ENCODE measurements at places on chromosomes 1 and 21.

GRCh38 chr21:39441502-39442475, 3.8 kb downstream of the LCA5L start:
- peak; percentile 54 for DNase-seq

DNA sequence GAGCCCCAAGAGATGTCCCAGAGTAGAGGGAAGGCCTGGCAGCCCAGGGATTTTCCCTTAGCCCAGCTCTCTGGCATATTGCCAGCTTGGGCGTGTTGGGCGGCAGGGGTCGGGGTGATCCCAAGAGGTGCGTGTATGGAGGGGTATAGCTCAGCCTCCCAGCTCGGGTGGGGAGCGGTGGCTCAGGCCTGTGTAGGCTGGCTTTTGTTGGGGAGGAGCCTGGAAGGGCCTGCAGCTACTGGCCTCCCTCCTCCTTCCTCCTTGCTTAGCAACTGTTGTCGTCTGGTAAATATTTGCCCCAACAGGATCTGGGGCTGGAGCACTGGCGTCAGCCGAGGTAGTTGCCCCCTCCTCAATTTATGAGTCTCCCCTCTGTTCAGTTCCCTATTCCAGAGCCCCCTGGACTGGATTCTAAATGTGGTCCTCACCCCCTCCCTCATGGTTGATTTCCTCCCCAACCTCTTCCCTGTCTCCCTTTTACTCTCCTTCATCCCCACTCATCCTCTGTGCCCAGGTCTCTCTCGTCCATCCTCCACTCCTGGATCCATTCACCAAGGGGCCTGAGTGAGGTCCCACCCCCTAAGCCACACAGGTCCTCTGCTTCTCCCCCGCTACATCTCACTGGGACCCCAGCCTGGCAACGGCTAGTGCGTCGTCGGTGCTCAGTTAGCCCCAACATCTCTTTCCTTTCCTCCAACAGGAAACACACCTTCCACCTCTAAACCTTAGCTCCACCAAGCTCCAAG, 10.3 kb upstream of the LMNA start:
- DNase-seq: peak; percentile 52

DNA sequence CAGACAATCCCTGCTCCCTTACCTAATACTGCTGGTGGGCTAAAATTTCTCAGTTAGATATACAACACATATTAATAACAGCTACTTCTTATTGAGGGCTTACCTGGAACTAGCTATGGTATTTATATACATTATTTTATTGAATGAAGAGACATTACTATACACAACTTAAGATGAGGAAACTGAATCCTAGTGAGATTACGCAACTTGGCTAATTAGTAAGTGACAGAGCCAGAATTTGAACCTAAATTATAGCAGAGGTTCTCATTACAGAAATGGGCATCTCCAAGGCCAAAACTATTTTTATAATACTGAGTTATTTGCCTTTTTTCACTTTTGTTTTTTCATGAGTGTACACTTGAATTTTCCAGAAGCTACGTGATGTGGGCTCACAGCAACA, 44.5 kb upstream of the SMYD2 start:
- no peak for DNase-seq

GRCh38 chr1:203140743-203141520, 13.4 kb downstream of the ADORA1 start:
- no peak for DNase-seq

- no peak for DNase-seq
These were observed 90.7 kb downstream of the CDC7 start for GRCh38 chr1:91591175-91591974.

- peak; percentile 19 for DNase-seq
These were observed at the start of gene GREM2 for GRCh38 chr1:240611619-240612480. Gene GREM2 (minus strand): TSS chr1:240612155. CDS start chr1:240493475, 118,680 bp downstream.

GRCh38 chr1:46203738-46204405, 738 bp downstream of the LURAP1 start:
- no peak for DNase-seq

GRCh38 chr1:95023399-95024043, 49.2 kb downstream of the ALG14 start:
- DNase-seq: no peak

- no peak for DNase-seq
These were observed 4.4 kb upstream of the SLC27A3 start for GRCh38 chr1:153770797-153771196.

GRCh38 chr1:216456682-216457081, 33.4 kb upstream of the USH2A start:
- DNase-seq: no peak

DNA sequence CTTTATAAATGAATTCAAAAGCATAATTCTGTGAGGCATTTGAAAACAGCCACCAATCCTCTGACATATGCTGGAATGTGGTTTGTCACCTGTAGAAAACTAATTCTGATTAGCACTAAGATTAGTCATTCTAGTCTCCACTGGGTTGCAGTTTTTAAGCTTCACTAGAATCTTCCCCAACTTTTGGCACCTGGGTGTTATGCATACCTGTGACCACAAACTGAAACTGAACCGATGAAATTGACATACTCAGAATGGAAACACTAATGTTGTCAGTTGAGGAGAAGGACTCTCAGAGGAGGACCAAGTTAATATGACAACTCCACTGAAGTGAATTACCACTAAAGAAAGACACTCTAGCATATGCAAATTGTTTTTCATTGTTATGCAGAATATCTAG, 285.8 kb upstream of the NEGR1 start:
- DNase-seq: no peak

DNA sequence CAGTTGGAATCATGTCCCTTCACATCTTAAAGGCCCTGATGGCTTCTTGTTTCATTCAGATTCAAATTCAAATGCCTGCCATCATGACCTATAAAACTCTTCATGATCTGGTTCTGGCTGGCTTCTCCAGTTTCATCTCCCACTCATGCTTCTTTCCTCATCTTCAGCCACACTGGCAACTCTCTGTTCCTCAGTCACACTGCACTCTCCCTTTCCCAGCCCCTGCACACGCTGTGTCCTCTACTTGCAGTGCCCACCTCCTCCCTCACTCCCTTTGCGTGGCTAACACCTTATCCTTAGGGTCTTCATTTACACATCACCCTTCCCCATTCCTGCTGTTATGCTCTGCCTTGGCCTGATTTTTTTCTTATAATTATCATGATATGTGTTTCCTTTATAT, 120.6 kb upstream of the LMO4 start:
- DNase-seq: no peak

DNA sequence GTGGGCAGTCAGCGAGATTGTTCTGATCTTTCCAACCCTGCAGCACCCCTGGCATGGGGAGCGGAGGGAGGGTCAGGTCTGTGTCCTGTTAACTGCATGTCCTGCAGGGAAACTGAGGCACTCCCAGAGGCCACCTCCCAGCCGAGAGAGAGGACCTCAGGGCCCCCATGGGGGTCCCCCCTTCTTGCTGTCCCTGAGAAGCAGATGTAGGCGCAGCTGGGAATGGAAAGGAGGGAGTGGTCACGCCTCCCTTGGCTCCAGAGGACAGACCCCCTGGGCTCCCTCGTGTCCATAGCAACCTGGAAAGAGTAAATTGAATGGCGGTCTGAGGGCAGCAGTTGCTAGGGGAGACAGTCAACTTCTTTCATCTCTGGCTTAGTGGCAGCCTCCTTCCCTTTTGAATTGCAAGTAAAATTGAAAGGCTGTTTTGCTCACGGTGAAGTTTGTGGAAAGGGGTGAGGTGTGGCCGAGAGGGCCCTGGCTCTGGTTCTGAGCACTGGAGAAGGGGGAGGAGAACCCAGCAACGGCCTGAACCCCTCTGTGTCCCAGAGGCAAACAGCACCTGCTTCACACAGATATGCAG, 4.9 kb downstream of the CROCC start:
- no peak for DNase-seq

- DNase-seq: no peak
These were observed 54.3 kb upstream of the EPHA8 start for GRCh38 chr1:22508991-22509390.

GRCh38 chr1:158793604-158794003, 12.6 kb upstream of the OR6N2 start:
- DNase-seq: peak; percentile 58

DNA sequence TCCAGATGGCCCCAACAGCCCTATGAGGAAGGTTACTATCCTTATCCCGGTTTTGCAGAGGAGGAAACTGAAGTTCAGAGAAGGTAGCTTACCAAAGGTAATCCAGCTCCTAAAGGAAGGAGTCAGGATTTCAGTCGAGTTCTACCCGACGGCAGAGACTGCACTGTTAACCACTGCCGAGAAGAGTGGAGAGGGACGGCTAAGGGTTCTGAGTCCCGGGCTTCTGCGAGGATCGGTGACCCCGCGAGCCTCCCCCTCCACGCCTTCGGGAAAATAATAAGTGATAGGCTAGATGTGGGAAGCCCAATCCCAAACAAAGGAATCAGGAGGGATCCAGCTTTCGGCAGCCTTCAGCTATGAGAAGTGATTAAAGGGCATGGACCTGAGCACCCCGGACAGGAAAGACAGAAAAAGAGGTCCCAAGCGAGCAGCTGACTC, 587 bp downstream of the TMEM53 start:
- DNase-seq: no peak

DNA sequence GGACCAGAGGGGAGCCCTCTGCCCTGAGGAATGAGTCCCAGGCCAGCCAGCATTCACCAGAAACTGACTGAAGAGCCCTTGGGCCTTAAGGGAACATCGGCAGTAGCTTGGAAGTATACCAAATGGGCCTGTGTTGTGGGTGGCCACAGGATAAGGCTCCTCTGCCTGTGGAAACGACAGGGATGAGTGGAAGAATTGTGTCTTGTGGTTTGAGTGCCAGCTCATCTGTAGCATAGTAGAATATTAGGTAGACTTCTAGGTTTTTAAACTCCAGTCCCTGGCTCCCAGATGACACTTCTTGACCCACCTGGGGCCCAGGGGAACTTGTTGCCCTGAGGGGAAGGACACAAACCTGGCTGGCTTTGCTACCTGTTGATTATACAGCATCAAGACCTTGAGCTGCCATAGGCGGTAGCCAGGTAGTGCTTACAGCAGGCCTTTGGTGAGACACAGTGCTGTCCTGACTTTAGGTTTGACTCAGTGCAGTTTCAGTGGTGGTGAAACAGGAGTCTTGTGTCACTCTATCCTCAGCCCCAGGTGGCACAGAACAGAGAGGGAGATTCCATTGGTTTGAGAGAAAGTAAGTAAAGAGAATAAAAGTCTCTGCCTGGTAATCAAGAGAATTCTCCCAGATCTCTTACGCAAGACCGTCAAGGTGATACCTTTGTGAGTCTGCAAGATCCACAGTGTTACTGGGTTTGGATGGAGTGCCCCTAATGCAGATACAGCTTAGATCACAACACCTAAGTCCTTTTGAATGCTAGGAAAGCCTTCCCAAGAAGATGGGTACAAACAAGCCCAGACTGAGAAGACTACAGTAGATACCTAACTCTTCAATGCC, 50.2 kb downstream of the RABGAP1L start:
- no peak for DNase-seq

DNA sequence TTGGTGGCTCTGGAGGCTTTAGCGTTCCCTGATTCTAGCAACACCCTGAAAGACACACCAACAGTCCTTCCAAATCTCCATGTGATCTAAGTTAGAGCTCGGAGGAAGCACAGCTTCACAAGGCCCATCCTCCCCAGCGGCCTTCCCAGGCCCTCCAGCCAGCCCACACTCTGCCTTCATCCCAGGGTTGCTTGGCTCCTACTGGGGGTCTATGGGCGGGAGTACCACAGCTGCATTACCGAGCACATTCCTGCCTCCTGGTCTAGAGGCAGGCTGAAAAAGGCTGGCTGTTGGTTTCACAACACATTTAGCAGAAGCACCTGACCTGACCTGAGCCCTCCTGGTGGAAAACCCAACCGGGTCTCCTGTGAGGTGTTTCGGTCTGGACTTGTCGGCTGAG, 54.7 kb upstream of the TRIM67 start:
- DNase-seq: no peak

GRCh38 chr1:27391511-27392095, 819 bp upstream of the GPR3 start:
- no peak for DNase-seq

DNA sequence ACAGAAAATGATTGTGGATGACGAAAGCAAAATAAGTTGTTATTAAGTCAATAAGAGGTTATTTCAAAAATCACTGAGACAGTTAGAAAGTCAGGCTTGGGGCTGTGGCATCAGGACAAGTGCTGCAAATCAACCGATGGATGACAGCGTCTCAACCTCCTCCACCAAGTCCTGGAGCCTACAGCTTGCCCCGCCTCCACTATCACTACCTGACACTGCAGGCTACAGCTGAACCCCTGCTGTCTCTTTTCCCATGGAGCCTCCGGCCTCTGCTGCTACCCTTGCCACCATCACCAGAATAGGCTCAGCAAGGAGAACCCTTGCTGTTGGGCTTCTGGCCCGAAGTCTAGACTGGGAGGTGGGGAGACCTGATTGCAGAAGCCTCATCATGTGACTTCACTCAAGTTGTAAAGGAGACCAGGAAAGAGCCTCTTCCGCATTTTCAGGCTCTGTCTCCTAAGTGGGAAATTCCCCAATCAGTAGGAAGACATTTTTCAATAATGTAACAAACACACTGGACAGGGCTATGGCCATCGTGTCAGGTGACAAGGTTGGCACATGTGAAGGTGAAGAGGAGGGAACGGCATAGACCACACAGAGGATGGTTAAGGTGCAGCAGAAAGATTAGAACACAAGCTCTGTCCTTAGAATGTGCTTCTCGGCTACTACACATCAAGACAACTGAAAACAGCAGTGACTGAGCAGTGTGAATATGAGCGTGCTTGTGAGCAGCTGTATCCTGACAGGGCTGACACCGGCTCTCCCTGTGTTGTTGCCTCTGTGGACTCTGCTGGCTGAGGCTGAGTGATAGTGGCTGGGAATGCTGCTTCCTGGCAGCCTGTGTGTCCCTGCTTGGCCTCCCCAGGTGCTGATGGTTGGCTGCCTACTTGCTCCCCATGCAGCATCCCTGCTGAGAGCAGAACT, 660.7 kb downstream of the PTPRU start:
- DNase-seq: no peak

DNA sequence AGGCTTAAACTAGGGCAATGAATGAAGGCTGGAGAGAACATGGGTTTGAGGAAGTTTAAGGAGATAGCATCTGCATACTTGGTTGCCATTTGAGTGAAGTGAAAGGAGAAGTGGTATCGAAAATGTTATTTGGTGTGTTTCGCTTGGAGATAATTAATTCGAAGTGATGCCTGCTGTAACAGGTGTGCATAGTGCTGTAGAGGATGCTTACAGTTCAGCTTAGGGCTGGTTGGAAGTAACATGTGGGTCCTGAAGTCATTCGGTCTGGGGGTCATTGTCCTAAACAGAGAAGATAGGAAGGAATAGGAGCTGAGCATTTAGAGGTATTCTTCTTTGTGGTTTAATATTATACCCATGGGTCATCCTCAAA, 301 bp upstream of the NUDT17 start:
- DNase-seq: no peak

- no peak for DNase-seq
These were observed 12.6 kb downstream of the SLAMF8 start for GRCh38 chr1:159839116-159839849.

GRCh38 chr1:245469734-245470133, 314.9 kb downstream of the KIF26B start:
- DNase-seq: no peak

GRCh38 chr1:202844259-202844658, 33.5 kb downstream of the PCAT6 start:
- no peak for DNase-seq

DNA sequence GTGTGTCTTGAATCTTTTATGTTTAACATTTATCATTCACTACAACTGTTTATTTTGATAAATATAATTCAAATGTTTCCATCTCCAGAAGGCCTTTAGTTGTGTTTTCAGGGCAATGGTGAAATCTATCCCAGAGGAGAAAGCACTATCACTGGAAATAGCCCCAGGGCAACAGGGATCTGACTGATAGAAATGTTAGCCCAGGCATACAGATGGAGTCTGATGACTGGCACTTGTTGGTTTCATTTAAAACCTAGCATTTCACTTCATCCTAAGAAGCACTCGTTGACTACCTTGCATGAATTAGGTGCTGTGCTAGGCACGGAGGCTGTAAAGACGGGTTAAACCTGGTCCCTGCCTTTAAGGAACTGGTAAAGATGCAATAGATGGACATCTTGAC, 103.1 kb downstream of the C1orf21 start:
- no peak for DNase-seq
